ENCODE measurements at places on chromosomes 3 and 15.

GRCh38 chr3:12395349-12396012 lies 88.8 kb upstream of the TSEN2 start:
- DNase-seq: peak; percentile 37

GRCh38 chr3:41477399-41478014 lies 278.2 kb downstream of the CTNNB1 start:
- DNase-seq: no peak

GRCh38 chr3:172968646-172969045 lies 172.4 kb downstream of the SPATA16 start:
- DNase-seq: no peak

GRCh38 chr3:192215-192929 lies 4.2 kb upstream of the CHL1 start:
- DNase-seq: no peak

DNA sequence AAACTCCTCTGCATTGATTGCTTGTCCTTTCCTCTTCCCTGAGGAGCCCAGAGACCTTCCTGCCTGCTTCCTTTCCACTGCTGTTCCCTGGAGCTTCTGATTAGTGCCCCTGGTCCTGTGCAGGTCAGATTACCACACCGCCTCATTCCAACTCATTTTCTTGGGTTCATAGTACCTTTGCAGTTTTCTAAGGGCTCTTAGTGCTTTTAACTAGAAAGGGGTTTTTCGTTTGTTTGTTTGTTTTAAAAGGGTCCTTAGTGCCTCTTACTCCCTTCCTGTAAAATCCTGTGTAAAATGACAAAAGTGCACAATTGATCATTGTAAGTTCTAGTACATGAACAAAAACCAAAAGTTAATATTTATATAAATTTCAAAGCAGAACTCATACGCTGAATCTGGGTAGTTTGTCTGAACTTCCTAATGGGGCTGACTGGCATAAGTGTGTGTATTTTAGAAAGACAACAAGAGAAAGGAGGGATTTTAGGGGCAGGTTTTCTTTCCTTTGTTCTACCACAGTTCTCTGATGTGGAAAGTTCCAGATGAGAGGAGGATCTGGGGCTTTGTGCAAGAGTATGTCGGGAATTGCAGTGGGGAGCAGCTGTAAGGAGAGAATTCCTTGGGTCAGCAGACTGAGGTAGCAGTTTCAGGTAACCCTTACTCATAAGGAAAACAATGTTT lies 30.6 kb downstream of the SNRK start:
- DNase-seq: no peak

DNA sequence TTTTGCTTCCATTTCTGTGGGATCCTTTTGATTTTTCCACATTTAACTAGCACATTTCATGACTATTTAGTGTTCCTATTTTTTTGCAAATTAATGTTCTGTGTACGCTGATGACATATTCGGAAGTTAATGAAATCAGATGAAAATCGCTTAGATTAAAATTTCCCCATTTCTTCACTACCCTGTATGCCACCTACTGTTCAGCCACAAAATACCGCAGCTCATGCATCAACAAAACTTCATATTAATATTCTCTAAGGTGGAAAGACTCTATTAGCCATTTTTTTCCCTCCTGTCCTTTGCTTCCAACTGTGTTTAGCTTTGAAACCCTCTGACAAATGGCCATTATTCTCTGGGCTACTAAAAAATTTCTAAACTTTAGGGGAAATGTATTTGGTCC lies 300.6 kb downstream of the MECOM start:
- no peak for DNase-seq

DNA sequence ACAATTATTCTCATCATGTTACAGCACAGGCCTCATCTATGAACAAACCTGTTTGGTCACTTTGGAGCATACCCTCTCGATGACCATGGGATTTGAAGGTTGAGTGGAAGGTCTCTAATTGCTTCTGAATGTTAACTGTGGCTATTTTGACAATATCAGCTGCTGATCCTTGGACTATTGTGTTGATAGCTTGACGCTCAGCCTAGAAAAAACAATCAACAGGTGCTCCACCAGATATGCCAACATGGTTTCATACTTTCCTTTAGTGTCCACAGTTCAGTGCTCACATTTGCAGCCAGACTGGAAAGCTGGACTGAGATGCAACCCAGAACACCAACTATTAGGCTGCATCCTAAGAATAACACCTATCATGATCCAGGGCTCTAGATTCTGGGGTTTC lies 109.7 kb downstream of the POLQ start:
- DNase-seq: no peak
